ENCODE measurements at places on chromosomes 1 and 21. TPM values are rescaled to one million over a fixed set of nuclear protein-coding genes. Genes with fewer than 3 reads are reported as not detected.

- H3K27me3 ChIP-seq = peaks cover 40% of the 10 kb centered on the region
- no peak for DNase-seq
- no peak overlapping the region for H3K4me3 ChIP-seq
- no peak overlapping the region for H3K27ac ChIP-seq
- no peaks in the 10 kb centered on the region for H3K4me1 ChIP-seq
- H3K36me3 ChIP-seq = no peaks in the 10 kb centered on the region
Measured at GRCh38 chr1:22969304-22969709, 3.4 kb downstream of the LACTBL1 start.

- DNase-seq = no peak
- no peak overlapping the region for H3K27ac ChIP-seq
- H3K27me3 ChIP-seq = peaks cover 65% of the 10 kb centered on the region
- peaks cover 6% of the 10 kb centered on the region for H3K4me1 ChIP-seq
- no peaks in the 10 kb centered on the region for H3K36me3 ChIP-seq
- H3K4me3 ChIP-seq = no peak overlapping the region
Measured at GRCh38 chr1:26046246-26047095, 553 bp upstream of the SLC30A2 start.

RIMKLA gene
- 4.8 TPM for total RNA-seq

DNA sequence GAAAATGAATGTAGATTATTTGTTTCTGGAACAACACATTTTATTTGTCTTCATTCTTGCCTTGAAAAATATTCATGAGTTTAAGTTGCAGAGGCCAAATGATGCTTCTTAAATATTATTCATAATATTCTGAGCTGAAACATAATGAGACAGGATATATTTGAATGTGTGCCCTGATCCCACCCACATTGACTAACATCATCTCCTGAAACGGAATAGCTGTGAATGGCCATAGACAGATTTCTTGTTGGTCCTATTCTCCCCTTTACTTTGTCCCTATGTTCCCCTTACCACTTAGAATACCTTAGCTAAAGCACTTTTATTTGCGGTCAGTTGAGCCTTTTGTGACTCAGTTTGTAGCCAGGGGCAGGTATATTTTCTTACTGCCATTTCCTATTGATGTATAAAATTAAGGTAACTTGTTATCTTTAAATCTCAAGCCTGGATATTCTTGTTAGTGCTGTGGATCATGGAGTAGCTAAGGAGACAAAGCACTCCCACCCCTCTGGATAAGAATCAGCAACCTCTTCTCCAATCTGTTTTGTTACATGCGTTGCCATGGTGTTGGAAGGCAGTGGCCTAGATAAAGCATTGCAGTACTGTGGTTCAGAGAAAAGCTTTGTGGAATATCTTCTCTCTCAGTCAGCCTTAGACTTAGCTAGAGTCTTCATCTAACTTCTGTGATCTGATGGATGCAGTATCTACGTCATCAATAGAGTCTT lies 478.5 kb upstream of the DEPDC1 start:
- H3K36me3 ChIP-seq = no peaks in the 10 kb centered on the region
- H3K27ac ChIP-seq = no peak overlapping the region
- DNase-seq = no peak
- H3K27me3 ChIP-seq = no peaks in the 10 kb centered on the region

CLDN19 gene
- not detected for total RNA-seq

LEPR gene
- total RNA-seq = 1.4 TPM

SHC1 gene
- 61.4 TPM for total RNA-seq

H3-3A gene
- 416 TPM for total RNA-seq

DNA sequence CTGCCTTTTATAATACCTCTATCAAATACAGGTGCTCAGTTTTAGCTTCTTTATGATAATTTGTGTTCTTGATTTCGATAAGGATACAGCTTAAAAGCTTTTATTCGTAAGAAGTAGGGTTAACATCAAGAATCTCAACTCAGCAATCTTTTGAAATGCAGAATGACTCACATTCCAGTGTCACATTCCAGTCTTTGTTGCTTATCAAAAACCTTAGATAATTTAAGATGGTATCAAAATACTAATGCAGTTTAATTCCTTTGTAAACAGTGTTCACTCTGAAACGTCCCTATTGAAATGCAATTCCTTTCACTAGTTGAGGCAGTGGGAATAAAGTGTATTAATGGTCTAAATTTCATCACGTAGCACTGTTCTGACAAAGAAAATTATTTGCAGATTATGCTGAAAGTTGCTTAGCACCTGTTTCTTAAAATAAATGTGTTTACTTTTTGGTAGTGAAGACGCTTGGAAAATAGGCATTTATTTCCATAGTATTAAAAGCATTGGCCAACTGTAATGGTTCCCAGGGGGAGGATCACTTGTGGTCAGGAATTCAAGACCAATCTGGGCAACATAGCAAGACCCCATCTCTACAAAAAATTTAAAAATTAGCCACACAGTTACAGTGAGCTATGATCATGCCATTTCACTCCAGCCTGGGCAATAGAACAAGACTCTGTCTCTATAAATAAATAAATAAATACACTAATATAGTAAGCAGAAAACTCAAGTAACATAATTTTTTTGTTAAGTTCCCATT lies 10.1 kb upstream of the CNN3 start:
- H3K4me1 ChIP-seq = no peaks in the 10 kb centered on the region
- H3K4me3 ChIP-seq = no peak overlapping the region
- no peak for DNase-seq
- H3K27me3 ChIP-seq = peaks cover 10% of the 10 kb centered on the region
- no peak overlapping the region for H3K27ac ChIP-seq

GRCh38 chr1:201648066-201648906 lies 109.4 kb downstream of the NAV1 start:
- H3K27ac ChIP-seq = no peak overlapping the region
- DNase-seq = no peak
- H3K4me3 ChIP-seq = no peak overlapping the region

DNA sequence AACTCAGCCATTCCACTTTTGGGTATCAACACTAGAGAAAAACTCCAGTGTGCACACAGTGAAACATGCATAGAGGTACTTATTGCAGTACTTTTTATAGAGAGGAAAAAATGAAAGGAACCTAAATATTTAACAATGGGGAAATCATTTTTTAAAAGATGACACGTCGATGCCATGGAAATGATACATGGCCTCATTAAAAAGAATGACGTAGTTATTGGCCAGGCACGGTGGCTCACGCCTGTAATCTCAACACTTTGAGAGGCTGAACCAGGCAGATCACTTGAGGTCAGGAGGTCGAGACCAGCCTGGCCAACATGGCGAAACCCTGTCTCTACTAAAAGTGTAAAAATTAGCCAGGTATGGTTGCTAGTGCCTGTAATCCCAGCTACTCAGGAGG lies 42.5 kb downstream of the MATN1 start:
- H3K27me3 ChIP-seq = peaks cover 27% of the 10 kb centered on the region
- no peaks in the 10 kb centered on the region for H3K4me1 ChIP-seq
- no peak for DNase-seq
- no peak overlapping the region for H3K27ac ChIP-seq

GRCh38 chr1:182376936-182377574 lies 14.5 kb downstream of the GLUL start:
- peaks cover 6% of the 10 kb centered on the region for H3K27me3 ChIP-seq
- H3K4me3 ChIP-seq = no peak overlapping the region
- DNase-seq = no peak
- peaks cover 12% of the 10 kb centered on the region for H3K36me3 ChIP-seq

KPRP gene
- total RNA-seq = not detected

- no peak overlapping the region for H3K4me3 ChIP-seq
- H3K36me3 ChIP-seq = no peaks in the 10 kb centered on the region
- no peak overlapping the region for H3K27ac ChIP-seq
- no peak for DNase-seq
Measured at GRCh38 chr1:16151196-16151994, 4.5 kb downstream of the EPHA2 start.

GRCh38 chr1:198364471-198364870 lies 176.0 kb downstream of the ATP6V1G3 start:
- DNase-seq = no peak
- H3K36me3 ChIP-seq = peaks cover under 1% of the 10 kb centered on the region
- no peak overlapping the region for H3K4me3 ChIP-seq
- H3K27me3 ChIP-seq = peaks cover 5% of the 10 kb centered on the region

DNA sequence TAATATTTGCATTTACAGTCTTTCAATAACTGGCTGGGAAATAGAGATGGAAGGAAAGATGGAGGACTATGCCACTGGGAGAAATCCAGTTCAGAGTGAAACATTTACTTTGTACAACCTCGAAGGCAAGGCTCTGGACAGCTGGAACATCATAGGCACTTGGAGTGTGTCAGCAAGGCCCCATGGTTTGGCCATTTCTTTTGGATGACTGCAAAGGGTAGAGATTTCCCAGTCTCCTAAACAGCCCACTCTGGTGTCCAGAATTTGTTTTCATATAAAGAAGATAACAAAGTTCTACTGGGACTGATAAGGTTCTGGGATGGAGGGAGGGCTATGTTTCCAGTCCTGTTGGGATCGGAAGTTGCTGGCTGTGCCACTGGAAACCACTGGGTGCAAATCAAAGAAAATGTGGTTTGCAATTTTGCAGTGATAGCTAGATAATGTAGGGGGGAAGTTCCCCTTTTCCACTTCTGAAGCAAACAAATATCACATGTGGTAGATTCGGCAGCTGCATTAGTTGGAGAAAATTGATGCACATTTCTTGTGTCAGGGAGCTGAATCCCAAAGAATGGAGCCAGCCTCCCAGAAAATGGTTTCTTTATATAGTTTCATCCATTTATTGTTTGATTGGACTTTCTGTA lies 16.2 kb downstream of the KCND3 start:
- H3K27ac ChIP-seq = no peak overlapping the region
- no peak overlapping the region for H3K4me3 ChIP-seq
- DNase-seq = no peak
- no peaks in the 10 kb centered on the region for H3K4me1 ChIP-seq
- H3K36me3 ChIP-seq = no peaks in the 10 kb centered on the region
- H3K27me3 ChIP-seq = peaks cover 22% of the 10 kb centered on the region

GRCh38 chr1:3168678-3169077 lies 99.7 kb downstream of the PRDM16 start:
- H3K4me3 ChIP-seq = no peak overlapping the region
- DNase-seq = no peak
- H3K27ac ChIP-seq = no peak overlapping the region
- H3K4me1 ChIP-seq = no peaks in the 10 kb centered on the region
- H3K36me3 ChIP-seq = no peaks in the 10 kb centered on the region

DNA sequence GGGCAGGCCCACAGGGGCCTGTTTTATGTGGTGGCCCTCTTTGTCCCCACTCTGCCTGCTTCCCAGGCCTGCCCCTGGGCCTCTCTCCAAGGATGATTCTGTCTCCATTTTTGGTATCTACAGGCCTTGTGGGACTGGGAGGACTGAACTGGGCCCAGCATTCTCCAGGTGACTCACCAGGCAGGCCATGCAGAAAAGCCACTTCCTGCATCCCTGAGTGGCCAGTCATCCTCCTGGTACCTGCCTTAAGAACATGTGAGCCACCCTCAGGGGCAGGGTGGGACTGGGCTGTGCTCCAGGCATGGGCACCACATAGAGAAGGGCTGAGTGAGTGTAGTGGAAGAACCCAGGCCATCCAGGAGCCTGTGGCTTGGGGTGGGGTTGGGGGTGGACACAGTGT lies 20.0 kb upstream of the BCAR3 start:
- H3K4me1 ChIP-seq = peaks cover 11% of the 10 kb centered on the region
- no peak overlapping the region for H3K27ac ChIP-seq
- no peak for DNase-seq
- H3K27me3 ChIP-seq = peaks cover 3% of the 10 kb centered on the region

- H3K27me3 ChIP-seq = peaks cover 6% of the 10 kb centered on the region
- H3K36me3 ChIP-seq = peaks cover 1% of the 10 kb centered on the region
- H3K4me1 ChIP-seq = peaks cover 37% of the 10 kb centered on the region
- H3K27ac ChIP-seq = peak overlapping the region; percentile 98
- H3K4me3 ChIP-seq = peak overlapping the region; percentile 95
Measured at GRCh38 chr1:218284377-218284916, 646 bp upstream of the RRP15 start.

- peak; percentile 53 for DNase-seq
- no peaks in the 10 kb centered on the region for H3K27me3 ChIP-seq
- H3K27ac ChIP-seq = no peak overlapping the region
- H3K4me1 ChIP-seq = peaks cover 3% of the 10 kb centered on the region
- H3K36me3 ChIP-seq = peaks cover 2% of the 10 kb centered on the region
- H3K4me3 ChIP-seq = no peak overlapping the region
Measured at GRCh38 chr1:63615768-63616420, 22.7 kb downstream of the PGM1 start.

GRCh38 chr1:156135930-156136871 lies 17.2 kb upstream of the SEMA4A start:
- DNase-seq = no peak
- H3K27ac ChIP-seq = no peak overlapping the region
- no peak overlapping the region for H3K4me3 ChIP-seq
- H3K27me3 ChIP-seq = peaks cover 3% of the 10 kb centered on the region
- H3K36me3 ChIP-seq = no peaks in the 10 kb centered on the region

GUCA2A gene
- not detected for total RNA-seq

ANGPTL3 gene
- total RNA-seq = not detected

- peaks cover 15% of the 10 kb centered on the region for H3K36me3 ChIP-seq
- no peak overlapping the region for H3K27ac ChIP-seq
- no peaks in the 10 kb centered on the region for H3K27me3 ChIP-seq
Measured at GRCh38 chr1:176068901-176069300, 138.2 kb downstream of the COP1 start.

PCP4L1 gene
- total RNA-seq = 0.20 TPM

DNA sequence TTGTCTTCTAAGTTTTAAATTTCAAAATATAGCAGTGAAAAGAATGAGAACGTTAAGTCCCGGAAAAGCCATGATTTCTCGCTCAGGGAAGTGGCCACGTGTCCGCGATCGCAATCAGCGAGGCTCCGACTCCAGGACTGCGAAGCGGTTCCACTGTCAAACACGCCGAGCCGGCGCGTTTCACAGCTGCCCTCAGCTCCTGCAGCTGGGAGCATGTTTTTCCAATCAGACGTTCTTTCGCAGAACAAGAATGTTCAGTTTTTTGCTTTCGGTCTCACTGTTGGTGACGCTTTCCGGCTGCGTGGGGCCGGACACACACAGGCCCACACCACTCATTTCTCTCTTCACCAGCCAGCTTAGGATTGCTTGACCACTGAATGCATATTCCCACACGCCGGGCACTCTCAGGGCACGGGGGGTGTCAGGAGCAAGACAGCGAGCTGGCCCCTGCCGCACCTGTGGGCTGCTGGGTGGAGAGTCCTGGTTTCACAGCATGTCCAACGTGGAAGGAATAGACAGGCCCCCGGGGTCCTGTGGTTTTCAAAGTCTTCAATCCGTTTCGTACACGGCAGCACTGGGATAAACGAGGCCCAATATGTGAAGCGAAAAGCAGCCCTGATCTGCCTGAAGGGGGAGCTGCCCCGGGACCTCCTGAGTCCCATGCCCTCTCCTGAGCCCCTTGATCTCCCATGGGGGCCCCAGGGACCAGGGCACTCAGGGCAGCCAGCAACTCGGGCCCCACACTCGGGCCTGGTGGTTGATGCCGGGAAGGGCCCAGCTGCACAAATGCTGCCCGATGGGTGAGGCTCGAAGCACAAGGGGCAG lies 47.3 kb upstream of the COL18A1 start:
- no peak overlapping the region for H3K4me3 ChIP-seq
- H3K36me3 ChIP-seq = no peaks in the 10 kb centered on the region
- peaks cover 7% of the 10 kb centered on the region for H3K4me1 ChIP-seq
- H3K27me3 ChIP-seq = peaks cover 22% of the 10 kb centered on the region
- DNase-seq = no peak
- H3K27ac ChIP-seq = no peak overlapping the region

Data from activated T-helper 1 cell treated with anti-CD3 and anti-CD28 coated beads, Interleukin-12 subunit alpha, Interleukin-12 subunit beta, Interleukin-2, Interleukin-4 antibody, amounts not matched to agents 30 ng/mL and 10 ng/mL and 1 ng/mL, durations not matched to agents 14 hours and 24 hours and 36 hours (primary cell).